ENCODE measurements at places on chromosomes 5 and 9.

- DNase-seq, result no peak
Observed at GRCh38 chr9:15240927-15241326, 66.1 kb downstream of the TTC39B start.

- DNase-seq, result no peak
Observed at GRCh38 chr9:12889402-12890106, 114.7 kb downstream of the LURAP1L start.

DNA sequence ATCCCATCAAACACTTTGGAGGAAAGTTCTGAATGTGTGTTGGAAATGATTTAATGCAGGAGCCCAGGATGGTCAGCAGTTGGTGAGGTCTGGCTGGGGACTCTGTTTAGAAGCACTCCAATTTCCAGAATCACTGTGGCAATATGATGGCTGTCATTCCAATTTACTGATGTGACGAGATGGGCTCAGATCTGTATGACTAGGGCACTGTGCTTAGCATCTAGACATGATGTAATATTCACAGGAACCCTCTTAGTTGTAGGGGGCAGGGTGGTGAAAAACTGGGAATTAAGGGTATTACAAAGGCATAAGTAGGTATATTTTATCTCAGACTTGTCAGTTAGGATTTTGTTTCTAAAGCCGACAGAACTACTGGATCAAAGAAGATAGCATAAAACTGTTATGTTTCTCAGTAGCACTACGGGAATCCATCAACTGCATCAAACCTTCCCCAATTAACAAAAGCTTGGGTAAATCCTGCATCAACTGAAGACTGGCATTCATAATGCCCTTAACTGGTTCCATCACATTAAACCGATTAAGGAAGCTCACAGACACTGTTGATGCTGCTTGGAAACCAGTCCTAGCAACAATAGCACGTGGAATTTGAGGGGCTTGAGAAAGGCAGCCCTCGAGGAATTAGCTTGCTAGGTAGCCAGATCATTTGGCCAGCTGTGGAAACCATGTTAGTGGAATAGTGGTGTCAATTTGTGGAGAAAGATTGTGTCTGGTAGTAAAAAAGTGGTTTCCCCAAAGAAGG is 86.1 kb downstream of the SV2C start:
- DNase-seq, result no peak

GRCh38 chr9:75699625-75700251 is 190.7 kb upstream of the PCSK5 start:
- DNase-seq, result no peak

GRCh38 chr5:76544268-76544926 is 78.8 kb downstream of the F2RL2 start:
- DNase-seq, result peak; percentile 32

GRCh38 chr9:13478639-13479038 is 199.1 kb upstream of the MPDZ start:
- DNase-seq, result no peak

DNA sequence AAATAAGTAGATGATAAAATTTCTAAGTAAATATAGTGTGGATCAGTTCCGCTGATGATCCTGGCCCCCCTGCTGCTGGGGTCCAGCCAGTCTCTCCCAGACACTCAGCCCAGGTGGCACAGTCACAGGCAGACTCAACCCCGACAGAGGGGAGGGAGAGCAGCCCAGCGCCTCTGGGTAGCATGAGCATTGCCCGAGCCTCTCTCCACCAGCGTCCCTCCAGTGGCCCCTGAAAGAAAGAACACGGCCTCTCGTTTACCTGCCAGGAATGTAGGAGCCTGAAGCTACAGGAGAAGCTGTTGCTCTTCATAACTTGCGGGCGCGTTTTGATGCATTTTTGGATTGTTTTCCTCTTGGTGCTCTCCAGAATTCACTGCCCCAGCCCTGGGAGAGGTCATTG is 68.8 kb upstream of the ICE1 start:
- DNase-seq, result no peak

DNA sequence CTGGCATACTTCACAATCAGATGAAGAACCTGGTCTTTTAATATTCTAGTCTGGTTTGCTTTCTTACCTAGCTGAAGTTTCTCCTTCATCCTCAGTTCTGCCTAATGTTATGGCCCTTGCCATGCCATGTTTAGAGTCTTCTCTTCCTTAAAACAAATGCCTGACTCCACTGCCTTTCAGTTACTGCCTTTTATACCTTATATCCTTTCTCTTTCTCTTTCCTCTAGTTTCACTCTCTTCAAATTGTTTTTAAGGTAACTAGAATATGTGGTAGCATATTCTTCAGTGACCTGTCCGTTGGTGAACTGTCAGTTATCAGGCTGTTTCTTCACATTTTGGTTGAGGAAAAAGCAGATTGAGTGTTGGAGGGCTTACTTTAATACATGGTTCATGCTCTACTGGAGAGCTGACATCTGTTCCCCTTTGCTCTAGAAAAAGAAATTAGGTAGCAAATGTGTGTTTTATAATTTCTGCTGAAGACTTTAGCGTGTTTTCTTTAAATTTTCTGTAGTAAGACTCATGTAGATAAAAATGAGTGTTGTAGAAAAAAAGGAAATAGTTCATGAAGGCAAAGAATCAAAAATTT is 103.8 kb downstream of the DMXL1 start:
- DNase-seq, result no peak

DNA sequence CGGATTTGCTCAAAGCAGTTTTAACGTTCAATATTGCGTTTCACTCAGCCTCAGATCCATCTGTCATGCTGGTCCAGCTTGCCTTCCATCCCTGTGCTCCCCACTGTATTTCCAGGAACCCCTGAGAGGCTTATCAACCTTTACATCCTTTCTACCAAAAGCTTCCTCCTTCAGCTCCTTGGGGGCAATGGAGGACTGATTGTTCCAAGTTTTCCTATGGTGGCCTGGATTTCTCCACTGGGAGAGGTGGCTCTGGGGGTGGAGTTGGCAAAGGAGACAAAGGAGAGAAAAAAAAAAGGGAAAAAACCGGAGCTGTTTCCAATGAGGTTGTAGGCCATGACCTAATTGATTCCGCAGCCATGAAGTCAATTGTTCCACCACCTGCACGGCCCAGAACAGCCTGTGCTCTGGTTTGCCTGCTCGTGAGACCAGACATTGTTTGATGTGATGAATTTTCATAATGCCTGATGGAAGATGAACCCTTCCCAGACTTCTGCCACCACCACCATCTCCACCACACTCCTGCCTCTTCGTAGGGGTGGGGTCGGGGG is 54.1 kb downstream of the ABLIM3 start:
- no peak for DNase-seq

GRCh38 chr9:16405421-16405820 is 465.0 kb downstream of the BNC2 start:
- no peak for DNase-seq

GRCh38 chr9:131487621-131488031 is 15.1 kb upstream of the POMT1 start:
- DNase-seq, result no peak

GRCh38 chr5:55578771-55579170 is 44.0 kb upstream of the PLPP1 start:
- DNase-seq, result no peak

GRCh38 chr5:119327018-119327417 is 28.8 kb upstream of the TNFAIP8 start:
- DNase-seq, result no peak

GRCh38 chr9:125950880-125951471 is 203.8 kb downstream of the PBX3 start:
- DNase-seq, result no peak

DNA sequence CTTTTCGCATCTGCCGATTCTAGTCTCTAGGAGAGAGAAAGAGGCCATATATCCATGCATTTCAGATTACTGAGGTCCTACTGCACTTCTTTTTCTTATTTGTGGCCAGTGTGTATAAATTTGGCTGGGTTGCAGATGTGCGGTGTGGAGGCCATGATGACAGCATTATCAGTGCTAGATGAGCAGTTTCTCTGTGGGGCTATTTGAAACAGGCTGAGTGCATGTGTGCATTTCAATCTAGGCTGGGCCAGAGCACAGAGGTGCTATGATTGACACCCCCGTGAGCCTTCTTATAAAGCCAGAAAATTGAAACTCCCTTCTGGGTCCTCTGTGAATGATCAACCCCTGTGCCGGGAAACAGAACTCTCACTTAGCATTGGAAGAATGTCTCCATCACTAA is 70.0 kb downstream of the TMEM252 start:
- no peak for DNase-seq

DNA sequence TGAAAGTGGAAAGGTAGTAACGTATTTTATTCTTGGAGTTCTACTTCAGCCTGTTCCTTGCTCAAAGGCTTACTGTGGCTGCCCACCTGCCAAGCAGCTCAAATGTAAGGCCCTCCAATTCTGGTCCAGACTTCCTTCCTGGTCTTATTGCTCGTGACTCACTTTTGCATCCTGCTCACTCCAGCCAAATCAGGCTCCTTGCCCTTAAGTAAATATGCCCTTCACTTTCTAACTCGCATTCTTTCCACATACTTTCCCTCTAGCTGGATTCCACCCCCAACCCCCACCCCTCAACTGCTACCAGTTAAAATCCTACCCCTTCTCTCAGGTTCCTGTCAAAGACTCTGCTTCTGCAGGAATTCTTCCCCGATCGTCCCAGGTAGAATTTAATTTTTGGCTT is 96.6 kb downstream of the GALNT10 start:
- peak; percentile 95 for DNase-seq

DNA sequence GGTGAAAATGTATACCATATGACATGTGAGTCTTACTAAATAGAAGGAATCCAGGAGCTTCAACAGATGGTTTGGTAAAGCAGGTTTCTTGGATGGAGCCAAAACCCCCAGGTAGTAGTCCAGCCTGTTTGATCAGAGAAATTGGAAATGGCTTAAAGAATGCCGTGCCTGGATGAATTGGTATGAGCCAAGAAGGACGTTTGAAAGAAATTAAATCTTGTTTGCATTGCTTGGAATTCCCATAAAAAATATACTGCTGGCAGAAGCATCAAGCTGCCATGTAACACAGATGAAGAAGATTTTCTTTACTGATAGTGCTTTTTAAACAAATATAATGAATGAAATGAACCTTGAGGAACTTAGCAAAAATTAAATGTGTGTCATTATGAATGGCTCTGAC is 176.3 kb downstream of the NPR3 start:
- no peak for DNase-seq

- DNase-seq, result no peak
Observed at GRCh38 chr9:37408933-37409710, 13.4 kb upstream of the GRHPR start.

GRCh38 chr9:100637787-100638186 is 59.9 kb downstream of the CAVIN4 start:
- peak; percentile 46 for DNase-seq

- no peak for DNase-seq
Observed at GRCh38 chr5:81724571-81724970, 26.3 kb downstream of the SSBP2 start.

GRCh38 chr9:113223963-113224362 is 2.6 kb downstream of the SLC31A1 start:
- no peak for DNase-seq

GRCh38 chr9:2465921-2466460 is 155.6 kb upstream of the VLDLR start:
- DNase-seq, result peak; percentile 40

GRCh38 chr5:98031496-98031895 is 742.0 kb upstream of the RGMB start:
- no peak for DNase-seq

DNA sequence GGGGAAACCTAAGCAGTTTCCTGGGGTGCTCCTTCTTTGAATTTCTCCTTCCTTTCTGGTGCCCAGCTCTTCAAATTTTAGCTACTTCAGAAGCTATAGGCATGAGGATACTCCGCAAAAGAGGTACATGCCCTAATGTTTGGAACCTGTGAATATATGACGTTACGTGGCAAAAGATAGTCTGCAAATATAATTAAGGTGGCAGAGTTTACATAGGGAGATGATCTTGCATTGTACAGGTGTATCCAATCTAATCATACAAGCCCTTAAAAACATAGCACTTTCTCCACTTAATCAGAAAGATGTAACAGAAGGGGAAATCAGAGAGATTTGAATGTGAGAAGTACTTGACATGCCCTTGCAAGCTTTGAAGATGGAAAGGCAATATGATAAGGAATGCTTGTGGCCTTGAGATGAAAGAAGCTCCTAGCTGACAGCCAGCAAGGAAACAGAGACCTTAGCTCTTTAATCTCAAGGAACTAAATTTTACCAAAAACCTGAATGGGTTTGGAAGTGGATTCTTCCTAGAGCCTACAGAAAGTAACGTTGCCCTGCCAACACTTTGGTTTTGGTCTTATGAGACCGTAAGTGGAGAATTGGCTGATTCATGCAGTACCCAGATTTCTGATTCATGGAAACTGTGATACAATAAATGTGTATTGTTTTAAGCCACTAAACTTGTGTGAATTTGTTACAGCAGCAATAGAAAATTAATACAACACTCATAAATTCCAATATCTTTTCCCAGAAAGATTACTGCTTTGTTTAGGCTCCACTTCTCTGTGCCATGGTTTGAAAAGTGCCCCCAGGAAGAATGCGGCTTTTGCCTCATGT is 268.4 kb downstream of the FAM170A start:
- no peak for DNase-seq

- no peak for DNase-seq
Observed at GRCh38 chr9:72971411-72971810, 18.6 kb upstream of the ALDH1A1 start.

DNA sequence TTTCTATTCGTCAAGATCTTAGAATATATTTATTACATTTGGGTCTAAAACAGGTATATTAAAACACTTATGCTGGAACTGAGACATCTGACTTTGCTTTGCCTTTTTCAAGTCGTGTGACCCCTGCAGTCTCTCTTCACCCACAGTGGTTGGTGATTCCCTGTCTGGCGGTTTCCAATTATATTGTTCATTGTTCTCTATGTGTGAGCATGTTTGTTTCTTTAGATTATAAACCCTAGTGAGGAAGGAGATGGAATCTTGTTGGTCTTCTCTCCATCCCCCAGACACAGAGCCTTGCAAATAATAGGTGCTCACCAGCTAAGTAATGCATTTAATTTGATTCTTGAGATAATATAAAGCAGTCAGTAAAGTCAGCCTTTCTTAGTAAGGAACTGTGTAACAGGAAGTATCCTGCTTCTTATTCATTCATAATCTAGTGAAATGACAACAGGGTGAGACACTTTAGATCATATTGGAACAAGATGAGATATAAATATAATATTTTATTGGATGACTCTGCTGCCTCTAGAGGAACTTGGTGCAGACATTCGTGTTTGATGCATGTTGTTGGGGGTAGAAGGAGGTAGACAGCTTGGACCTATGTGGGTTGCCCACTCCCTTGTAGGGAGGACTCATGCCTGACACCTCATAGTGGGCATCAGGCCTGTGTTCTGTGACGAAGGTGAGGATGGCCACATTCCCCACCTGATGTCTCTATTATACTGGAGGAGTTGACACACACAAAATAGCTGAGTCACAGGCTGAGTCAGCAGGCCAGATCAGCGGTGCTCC is 88.1 kb downstream of the FGF1 start:
- peak; percentile 95 for DNase-seq

All from HT1080 (cell line).